ENCODE measurements at places on chromosomes 6 and 20.

DNA sequence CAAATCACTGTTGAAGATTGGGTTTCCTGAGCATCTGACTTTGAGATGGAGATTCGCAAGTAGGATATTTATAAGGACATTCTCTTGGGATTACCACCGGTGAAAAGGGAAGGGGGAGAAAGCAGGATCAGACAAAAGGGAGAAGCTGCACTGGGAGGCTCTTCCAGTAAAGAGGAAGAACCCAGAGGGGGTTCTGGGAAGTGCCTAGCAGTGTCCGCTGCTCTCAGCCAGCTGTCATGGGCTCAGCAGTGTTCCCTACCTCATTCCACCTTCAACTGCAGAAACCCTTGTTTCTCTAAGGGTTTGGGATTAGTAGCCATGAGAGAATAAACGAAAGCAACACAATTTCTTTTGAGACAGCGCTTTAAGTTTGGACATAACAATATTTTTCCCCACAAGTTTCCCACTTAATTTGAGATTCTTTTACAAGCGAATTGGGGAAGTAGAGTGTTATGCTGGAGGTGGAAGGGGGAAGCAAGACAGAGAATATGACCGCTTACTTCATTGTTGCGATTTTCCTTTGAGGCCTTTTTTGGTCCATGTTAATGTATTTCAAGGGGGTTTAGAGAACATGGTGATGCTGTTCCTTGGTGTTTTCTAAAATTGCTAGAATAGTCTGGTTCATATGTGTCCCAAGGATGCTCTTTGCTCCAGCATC, 154.5 kb upstream of the SCGN start:
- no peak for DNase-seq

GRCh38 chr6:71375676-71376075, 87.1 kb downstream of the OGFRL1 start:
- DNase-seq, result no peak

- no peak for DNase-seq
Measured at GRCh38 chr6:132410830-132411229, 9.6 kb upstream of the MOXD1 start.

DNA sequence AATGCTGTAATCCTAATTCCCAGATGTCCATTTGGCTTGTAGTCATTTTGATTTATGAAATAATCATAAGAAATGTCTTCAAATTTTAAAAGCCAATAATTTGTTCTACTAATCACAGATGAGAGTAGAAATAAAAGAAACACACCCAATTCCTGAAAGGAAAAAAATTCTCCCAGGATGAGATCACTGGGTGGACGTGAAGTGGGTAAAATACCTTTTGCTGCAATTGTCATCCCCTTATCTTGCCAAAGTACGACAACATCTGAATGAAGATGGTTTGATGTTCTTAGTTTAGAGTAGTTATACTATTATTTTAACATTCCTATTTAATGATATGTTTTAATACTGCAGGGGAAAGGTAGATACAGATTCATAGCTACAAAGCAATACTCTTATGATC, 33.7 kb downstream of the MTHFD1L start:
- DNase-seq, result no peak

Measured in putamen (tissue), 1 donor.